ENCODE measurements at places on chromosomes 5 and 9.

DNA sequence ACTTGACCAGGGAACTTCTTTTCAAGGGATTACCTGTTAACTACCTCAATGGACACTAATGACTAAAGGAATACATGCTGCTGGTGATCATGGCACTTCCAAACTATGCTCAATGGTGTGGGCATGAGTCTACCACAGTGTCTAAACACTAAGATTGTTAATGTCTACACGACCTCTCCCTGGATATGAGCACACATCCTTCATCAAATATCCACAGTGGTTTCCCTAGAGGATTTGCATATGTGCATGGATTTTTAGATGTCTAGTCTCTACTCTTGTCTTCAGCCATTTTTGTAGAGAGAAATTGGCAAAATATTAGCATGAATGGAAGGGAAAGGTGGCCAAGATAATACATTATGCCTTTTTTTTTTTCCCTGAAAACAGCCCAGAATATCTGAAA lies 113.3 kb upstream of the CCDC152 start:
- no peak for DNase-seq

DNA sequence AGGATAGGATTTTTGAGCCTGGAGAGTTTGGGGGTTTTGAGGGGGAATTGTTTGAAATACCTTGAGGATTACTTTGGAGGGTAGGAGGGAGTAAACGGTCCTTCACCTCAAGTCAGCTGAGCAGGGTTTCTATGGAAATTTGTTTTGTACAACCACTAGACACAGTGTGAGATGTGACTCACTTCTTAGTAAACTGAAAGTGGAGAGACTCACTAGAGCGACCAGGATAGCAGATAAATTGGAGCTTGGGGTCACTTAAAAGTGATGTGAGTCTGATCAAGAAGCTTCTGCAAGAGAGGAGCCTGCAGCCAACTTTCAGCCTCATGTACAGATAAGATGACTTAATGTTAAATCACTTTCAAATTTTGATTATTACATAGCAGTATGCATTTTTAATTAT lies 1945.9 kb upstream of the NUDT12 start:
- DNase-seq: no peak

DNA sequence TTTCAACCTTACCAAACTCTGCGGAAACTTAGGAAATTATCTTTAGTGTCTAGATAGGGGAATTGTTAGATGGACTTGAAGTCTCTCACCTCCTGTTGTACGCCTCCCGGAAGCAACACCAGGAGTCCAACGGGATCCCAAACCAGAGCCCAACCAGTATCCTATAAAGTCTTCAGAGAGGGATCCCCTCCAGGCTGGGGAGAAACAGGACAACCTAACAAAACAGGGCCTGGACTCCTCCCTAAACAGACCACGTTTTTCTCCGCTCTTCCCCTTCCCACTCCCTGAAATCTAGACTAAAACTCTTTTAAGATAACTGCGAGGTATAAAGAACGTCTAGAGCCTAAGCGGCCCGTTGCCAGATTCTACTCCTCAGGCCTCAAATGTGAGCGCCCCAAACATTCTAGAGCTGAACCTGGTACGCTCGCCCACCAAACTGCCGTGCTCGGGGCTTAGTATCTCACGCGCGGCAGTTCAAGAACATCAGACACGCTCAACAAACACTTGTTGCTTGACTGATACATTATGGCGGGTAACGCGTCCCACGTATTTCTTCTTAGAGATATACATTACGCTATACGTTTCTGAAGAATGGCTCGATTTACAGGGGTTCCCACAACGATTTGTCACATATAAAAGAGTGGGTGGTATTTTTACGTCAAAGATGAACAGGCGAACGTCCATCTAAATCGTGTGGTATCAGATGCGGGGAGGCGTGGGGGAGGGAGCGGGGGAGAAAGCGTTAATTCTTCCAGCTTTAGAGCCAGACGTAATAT lies 663 bp upstream of the SMIM27 start:
- DNase-seq: no peak

DNA sequence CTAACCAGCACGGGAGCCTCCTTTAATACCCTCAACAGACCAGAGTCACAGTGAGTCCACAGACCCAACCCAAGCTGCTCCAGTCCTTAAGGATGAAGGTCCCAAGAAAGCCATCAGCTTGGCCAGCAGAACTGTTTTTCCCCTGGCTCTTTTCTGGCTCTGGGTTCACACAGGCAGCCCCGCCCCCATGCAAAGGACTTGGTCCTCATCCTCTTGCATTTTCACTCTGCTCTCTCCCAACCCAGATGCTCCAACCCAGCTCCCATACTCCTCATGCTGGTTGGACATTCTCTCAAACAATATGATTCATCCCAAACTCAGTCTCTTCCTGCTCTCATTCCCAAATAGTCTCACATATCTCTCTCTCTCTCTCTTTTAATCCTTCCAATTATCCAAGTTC lies 74.2 kb upstream of the SPOCK1 start:
- DNase-seq: no peak

GRCh38 chr9:129427149-129427548 lies 193.8 kb downstream of the C9orf50 start:
- no peak for DNase-seq

DNA sequence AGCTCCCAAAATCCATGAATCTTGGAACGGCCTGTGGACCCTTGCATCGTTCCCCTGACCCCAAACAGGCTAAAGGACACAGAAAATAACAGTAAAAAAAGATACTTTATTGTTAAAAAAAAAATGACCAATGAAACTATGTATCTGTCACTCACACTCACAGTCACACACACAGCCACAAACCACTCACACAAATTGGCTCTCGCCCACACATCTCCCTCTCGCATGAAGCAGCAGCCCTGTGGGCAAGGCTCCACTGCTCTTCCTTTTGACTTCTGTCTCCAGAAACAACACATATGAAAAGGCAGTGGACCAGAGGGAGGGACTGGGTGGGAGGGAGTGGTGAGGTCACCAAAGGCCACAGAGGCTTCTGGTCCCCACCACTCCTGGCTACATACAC lies 56.6 kb downstream of the SLC36A1 start:
- DNase-seq: no peak

- no peak for DNase-seq
These were observed 13.7 kb downstream of the EHMT1 start for GRCh38 chr9:137632230-137633161.

DNA sequence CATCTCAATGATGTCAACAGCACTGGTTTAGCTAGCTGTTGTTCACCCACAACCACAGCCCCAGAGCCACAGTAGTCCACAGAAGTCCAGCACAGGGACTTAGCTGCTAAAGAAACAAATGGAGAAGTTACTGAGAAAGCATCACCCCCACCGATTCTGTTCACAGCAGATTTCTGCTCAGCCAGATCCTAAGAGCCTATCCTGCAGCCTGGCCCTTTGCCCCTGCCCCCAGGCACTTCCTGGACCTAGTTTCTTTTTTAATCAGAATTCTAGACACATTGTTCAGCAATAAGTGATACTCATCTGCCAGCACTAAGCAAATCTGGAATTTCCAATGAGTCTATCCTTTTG lies 7.4 kb downstream of the B4GALT1 start:
- no peak for DNase-seq

- no peak for DNase-seq
These were observed 245.0 kb upstream of the ACTBL2 start for GRCh38 chr5:57727591-57727990.

DNA sequence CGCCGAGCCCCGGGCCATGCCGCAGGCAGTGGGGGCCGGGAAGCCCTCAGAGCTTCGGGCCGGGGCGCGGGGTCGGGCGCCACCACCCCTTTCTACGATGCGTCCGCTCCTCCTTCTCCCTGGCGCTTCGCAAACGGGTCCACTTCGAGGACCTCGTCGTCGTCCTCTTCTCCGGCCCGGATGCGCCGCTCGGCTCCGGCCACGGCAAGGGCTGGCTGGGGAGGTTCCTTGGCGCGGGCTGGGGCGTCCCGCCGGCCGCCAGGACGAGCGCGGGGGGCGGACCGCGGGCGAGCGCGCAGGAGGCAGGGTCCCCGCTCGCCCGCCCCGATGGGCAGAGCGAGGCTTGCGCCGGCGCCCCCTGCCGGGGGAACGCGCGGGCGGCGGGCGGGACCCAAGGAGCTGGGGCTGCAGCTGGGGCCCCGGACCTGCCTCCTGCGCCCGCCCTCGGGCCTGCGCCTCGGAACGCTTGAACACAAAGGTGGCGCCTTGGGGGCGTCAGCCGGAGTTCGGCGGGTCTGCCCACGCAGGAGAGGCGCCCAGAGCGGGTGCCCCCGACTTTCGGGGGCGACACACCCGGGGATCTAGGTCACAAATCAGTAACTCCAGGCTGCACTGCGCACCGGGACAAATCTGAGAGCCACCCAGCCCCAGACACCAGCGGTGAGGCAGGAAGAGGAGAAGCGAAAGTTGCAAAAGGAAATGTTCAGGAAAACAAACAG lies at the start of gene ROR2:
TSS of gene ROR2 (minus strand) at position 283 of the 719 bp plus-strand sequence.
- DNase-seq: peak; percentile 1

DNA sequence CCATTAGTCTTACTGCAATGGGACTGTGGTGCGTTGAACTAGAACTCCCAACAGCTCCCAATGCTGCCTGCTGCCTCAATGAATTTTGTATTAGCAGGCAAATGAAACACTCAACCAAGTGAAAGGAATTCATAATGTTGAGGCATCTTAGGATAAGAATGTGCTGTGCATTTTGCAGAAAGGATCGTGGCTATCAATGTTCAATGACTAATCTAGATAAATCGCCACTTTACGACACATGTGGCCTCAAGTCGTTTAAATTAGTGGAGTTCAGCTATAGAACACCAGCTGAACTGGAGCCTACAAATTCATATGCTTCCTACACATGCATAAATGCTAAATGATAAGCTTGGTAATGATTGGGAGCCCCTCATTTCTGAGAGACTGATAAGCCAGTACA lies 318.4 kb downstream of the PSAT1 start:
- no peak for DNase-seq

- no peak for DNase-seq
These were observed 133.4 kb downstream of the GRIA1 start for GRCh38 chr5:153623751-153624450.
